ENCODE measurements at places on chromosomes 5 and 9.

DNA sequence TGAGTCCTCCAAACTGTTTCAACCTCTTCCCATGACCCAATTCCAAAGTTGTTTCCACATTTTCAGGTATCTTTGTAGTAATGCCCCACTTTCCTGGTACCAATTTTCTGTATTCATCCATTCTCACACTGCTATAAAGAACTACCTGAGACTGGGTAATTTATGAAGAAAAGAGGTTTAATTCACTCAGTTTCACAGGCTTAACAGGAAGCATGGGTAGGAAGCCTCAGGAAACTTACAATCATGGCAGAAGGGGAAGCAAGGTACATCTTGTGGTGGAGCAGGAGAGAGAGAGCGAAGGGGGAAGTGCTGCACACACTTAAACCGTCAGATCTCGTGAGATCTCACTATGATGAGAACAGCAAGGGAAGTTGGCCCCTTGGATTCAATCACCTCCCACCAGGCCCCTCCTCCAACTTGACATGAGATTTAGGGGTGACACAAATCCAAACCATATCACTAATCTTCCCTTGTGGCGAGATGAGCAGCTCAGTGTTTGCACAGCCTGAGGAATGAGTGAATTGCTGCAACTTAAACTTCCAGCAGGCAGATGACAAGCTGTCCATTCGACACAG lies 42.9 kb downstream of the TRIP13 start:
- no peak for DNase-seq

DNA sequence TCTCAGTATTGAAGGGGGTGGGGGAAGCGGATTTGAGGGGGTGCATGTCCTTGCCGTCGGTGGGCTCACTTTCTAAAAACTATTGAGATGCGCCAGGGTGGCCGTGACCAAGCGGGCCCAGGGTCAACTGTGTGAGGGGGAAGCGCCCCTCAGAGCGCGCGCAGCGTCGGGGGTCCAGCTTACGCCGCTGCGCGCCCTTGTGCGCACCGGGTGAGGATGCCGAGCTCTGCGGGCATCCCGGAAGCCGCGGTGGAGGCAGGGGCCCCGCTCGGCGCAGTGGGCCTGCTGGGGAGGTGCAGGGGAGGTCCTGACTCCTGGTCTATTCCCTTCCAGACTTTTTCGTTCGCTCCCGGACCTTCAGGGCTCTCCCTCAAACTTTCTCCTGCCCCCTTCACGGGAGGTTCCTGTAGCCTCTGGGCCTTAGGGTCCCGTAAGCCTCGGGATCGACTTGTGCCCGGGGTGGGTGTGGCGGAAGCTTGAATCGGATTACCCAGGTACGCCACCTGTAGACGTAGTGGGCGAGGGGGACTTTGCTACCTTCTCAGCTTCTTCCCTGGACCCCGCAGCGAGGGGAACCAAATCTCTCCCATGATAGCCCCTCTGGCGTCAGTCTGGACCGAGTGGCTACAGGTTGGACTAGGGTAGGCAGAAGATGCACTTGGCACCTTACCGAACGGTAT lies 2.5 kb upstream of the PRDM6 start:
- no peak for DNase-seq

DNA sequence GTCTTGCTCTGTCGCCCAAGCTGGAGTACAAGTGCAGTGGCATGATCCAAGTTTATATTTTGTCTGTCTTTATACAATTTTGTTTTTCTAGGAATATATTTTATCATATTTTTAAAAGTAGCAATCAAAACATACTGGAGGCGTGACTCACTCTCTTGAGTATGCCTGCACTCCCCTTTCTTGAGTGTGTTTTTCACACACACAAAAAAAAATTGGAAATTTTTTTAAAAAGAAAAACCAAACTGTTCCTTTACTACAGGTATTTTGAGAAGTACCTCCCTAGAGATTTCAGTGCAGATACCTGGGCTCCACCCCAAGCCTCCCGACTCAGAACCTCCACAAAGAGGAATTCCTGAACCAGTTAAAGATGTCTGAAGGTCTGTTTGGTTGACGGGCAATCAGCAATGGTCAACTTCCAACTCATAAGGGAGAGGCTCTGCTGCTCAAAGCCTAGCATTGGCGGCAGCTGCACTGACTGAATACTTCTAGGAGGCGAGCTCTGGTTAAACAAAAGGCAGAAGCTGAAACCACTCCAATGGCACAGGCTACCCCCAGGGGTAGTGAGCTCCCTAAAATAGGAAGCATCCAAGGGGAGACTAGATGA lies 27.4 kb downstream of the PDE6A start:
- DNase-seq, result no peak

- peak; percentile 23 for DNase-seq
Measured at GRCh38 chr9:111427186-111427585, 57.0 kb downstream of the ECPAS start.

GRCh38 chr9:127360829-127361228 lies 36.1 kb upstream of the SLC2A8 start:
- no peak for DNase-seq

DNA sequence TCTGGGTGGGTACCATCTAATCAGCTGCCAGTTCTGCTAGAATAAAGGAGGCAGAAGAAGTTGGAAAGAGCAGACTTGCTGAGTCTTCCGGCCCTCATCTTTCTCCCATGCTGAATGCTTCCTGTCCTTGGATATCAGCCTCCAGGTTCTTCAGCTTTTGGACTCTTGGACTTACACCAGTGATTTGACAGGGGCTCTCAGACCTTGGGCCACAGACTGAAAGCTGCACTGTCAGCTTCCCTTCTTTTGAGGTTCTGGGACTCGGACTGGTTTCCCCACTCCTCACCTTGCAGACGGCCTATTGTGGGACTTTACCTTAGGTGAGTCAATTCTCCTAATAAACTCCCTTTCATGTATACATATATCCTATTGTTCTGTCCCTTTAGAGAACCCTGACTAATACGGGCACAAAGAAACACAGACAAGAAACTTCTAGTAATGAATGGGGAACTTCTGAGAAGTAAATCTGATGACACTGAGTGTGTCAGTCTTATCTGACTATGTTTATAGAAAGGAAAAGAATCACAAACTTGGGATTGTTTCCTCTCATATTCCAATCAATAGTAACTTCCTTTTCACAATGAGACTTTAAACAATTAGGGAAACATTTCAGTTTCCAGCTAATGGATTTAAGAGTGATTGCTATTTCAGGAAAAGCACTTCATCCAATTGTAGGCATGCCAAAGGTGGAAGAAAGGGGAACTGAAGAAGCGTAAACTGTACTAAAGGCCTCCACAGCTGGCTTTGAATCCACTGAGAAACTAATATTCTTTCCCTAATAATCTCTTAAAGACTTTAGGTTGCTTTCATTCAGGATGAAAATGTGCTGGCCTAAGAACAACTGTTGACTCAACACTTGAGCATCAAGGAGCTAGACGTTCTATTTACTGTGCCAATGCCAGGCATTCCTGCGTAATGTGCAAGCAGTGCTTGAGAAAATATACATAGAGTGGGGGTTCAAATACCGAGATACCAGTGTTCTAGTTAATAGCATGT lies 127.9 kb upstream of the PTGER4 start:
- peak; percentile 94 for DNase-seq

DNA sequence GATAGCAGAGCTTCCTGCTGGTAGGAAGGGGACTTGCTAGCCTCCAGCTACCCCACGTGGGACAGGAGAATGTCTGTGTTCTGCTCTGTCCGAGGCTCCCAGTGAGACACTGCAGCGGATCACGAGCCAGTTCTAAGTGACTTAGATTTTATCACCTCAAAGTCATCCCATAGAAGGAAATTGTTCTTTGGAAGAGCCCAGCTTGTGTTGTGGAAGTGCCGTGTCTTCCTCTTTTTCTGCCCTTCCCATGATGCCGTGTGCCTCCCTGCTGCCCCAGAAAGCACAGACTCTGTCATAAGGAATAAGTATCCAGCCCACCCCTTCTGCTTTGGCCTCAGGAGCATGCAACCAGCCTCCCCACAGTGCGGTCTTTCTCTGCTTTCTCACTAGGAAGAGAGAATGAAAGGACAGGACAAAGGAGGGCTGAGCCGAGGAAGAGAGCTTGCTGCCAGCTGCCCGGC lies 35.6 kb downstream of the RUFY1 start:
- no peak for DNase-seq

DNA sequence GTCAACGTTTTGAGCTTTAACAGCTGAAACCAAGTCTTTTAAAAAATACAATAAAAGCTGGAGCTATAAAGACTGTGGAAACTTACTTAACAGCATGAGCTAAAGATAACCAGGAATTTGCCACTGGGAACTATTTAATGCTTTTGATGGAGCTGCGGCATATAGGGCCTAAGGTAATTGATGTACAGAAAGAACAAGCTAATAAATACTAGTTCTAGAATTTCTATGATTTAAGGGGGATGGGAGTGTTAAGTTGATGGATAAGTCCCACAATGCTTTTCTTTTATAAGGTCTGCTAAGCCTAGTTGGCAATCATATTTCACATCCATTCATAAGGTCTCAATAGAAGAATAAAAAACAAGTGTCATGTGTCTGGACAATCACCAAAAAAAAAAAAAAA lies 334.0 kb upstream of the DMAC1 start:
- no peak for DNase-seq

GRCh38 chr9:110443866-110444220 lies 106.2 kb upstream of the TXNDC8 start:
- DNase-seq, result no peak

GRCh38 chr9:126009047-126009446 lies 261.9 kb downstream of the PBX3 start:
- DNase-seq, result no peak

- DNase-seq, result no peak
Measured at GRCh38 chr5:93607367-93608258, 24.6 kb downstream of the NR2F1 start.

- DNase-seq, result no peak
Measured at GRCh38 chr5:140148508-140148907, 22.8 kb downstream of the IGIP start.

DNA sequence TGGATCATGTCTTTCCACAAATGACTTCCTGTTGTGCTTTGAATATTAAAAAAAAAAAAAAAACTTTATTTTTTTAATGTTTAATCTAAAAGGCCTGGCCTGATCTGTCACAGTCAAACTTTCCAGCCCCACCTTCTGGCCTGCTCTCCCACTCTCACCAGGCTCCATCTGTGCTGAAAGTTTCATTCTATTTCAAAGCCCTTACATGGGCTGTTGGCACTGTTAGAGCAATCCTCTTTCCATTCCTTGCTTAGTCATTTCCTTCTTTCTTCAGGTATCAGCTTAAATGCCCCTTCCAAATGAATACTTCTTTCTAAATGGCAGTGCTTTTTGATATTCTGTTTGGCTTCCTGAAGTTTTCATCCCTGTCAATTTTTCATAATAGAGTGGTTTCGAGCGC lies 1104.8 kb upstream of the C9orf72 start:
- no peak for DNase-seq

GRCh38 chr9:20404192-20404813 lies 218.0 kb downstream of the MLLT3 start:
- no peak for DNase-seq

DNA sequence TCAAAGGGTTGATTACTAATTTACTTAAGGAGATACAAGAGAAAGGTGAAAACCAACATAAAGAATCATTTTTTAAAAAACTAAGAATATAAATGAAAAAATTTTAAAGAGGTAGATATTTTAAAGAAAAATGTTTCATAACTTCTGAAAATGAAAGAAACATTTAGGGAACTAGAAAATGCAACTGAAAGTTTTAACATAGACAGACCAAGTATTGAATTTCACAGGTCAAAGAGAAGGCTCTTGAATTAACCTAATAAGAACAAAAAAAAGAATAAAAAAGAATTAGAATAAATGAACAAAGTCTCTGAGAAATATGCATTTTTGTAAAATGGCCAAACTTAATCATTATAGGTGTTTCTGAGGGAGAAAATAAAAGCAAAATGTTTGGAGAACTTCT lies 16.1 kb upstream of the FAM174A start:
- no peak for DNase-seq

DNA sequence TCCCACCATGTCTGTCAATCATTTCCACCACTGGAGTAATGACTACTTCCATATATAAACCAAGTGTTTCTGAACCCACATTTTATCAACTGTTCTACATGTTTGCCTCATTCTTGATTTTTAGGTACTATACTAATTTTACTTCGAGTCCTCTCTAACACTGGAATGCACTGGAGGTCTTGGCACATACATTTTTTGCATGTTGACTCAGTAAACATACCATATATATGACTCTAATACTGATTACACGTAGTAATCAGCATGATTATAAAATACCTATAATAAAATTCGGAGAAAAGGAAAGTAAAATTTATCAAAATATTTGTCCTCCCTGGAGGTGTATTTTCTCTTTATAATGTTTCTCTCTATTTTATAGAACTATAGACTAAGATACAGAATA lies 621.7 kb upstream of the NUDT12 start:
- no peak for DNase-seq

GRCh38 chr9:115237385-115237998 lies 119.5 kb upstream of the TNC start:
- no peak for DNase-seq

DNA sequence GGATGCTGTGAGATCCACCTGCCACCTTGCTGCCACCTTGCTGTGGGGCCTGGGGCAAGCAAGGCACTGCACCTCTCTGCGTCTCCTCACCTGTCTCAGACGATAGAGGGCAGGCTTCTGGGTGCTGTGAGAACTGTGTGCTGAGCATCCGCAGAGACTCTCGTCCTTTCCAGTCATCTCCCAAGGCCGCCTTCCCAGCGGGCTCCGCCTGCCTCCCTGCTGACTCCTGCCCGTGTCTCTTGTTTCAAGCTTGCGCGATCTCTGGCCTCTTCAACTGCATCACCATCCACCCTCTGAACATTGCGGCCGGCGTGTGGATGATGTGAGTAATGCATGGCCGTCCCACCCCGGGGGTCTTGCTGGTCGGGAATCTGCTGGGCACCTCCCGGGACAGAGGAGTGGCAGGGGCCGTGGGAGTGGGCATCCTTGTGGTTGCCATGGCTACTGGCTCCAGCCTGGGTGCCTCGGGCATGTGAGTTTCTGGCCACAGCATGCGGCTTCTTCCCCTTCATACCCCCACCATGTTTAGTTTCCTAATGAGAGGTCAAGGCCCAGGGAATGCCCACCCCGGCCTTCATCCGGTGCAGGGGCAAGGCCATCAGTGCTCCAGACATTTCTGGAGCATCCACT lies 3.6 kb downstream of the CACFD1 start:
- DNase-seq, result no peak

DNA sequence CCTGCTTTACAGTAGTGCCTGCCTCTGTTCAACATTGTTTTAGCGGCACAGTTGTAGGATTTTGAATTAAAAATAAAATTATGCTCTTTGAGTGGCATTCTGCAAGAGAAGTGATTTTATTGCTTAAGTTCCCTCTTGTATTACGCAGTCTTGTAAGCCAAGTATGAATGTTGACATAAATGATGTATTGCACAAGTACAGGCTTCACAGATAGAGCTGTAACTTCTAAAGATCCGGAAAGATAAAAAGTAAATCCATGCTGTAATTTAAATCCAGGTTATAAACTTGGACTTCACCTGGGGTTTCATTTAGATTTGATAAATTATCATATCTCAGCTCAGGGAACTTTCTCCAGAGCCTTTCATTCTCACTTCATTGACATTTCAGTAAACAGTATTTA lies 1114.7 kb downstream of the PTPRD start:
- DNase-seq, result no peak
